CD4-positive, CD25-positive, alpha-beta regulatory T cell (primary cell): ENCODE measurements at places on chromosomes 1 and 21. TPM values are rescaled to one million over a fixed set of nuclear protein-coding genes. Genes with fewer than 3 reads are reported as not detected.

Gene C1orf21
- 0.59 TPM for total RNA-seq

Gene LDLRAP1
- total RNA-seq, result 98.7 TPM

Gene EFNA1
- total RNA-seq, result 0.30 TPM

Gene ANGPTL7
- total RNA-seq, result not detected

Gene MYCL
- not detected for total RNA-seq

Gene SPSB1
- 19.7 TPM for total RNA-seq

Gene FCRL1
- 2.9 TPM for total RNA-seq

Gene ZBTB21
- 107 TPM for total RNA-seq

Gene RBBP4
- total RNA-seq, result 139 TPM

Gene USP21
- 36.9 TPM for total RNA-seq

Gene CDA
- total RNA-seq, result not detected

Gene CHIA
- not detected for total RNA-seq

DNA sequence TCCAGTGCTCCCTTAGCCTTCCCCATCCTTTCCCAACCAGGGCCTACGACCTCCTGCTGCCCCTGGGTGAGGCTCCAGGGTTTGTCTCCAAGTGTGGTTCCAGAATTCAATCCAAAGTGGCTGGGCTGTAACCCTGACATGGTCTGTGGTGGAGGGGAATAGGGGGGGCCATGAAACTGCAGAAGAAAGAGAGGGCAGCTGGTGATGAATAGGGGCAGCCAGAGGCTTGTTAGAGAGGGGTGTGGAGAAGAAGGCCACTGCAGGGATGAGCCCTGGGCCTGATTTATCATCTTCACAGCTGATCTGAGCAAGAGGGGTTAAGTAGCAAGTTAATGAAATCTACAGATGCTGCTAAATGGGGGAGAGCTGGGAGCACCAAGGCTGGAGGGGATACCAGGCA, 12.9 kb upstream of the ERI3 start:
- no peak for DNase-seq

- DNase-seq, result no peak
Observed at GRCh38 chr1:68758666-68759209, 261.9 kb upstream of the DEPDC1 start.

GRCh38 chr1:10607228-10607627, 132.5 kb downstream of the PEX14 start:
- DNase-seq, result no peak

DNA sequence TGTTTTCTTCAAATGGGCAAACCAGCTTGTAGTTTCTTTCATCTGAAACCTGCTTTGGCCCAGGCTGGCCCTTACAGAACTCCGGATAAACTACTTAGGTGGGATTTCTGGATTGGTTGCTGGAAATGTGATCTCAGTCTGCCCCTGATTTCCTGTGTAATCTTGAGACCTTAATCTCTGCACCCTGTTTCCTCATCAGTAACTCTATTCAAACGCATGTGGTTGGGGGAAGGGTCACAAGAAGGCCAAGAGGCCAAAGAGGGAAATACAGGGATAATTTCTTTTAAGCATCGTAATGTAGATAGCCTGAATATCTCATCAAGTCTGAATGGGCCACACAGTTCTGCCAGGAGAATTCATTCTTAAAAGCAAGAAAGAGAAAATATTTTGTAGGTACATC, 483.6 kb downstream of the LTN1 start:
- no peak for DNase-seq

DNA sequence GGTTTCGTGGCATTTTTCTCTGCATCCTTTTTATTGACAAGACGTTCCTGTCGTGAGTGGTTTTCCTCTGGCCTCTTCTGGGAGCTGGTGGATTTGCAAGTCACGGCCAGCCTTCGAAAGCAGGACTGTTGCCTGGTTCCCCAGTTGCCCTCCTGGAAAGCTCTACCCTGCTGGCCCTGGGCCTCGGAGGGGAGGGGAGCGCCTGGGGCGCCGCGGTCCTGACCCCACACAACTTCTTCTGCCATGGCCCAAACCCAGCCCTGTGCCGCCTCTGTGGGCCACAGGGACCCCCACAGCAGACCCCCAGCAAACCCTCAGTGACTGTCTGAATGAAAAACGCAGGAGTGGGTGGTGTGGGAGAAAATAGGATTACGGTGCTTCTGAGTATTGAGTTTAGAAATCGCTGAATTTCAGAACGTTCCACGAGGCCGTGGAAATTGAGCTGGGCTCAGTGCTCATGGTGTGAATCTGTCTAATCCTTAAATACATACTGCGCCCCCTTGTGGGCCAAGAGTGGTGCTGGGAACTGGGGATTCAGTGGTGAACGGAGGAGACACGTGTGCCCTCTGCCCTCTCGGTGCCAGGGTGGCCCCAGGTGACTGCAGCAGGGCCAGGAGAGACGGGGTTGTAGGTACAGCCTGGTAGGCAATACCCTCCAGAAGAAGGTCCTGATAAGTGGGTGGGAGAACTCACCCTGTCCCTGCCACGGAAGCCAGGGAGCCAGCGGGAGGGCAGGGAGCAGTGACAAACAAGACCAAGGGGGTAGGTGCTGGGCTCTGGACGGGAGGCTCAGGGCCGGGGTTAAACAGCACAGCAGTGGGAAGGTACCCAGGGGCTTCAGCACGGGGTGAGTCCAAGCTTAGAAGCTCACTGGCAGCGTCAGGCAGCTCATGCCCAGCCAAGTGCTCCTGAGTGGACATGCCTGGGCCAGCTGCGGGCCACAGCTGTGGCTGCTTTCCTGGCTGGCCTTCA, 101.2 kb upstream of the COL6A1 start:
- DNase-seq, result peak; percentile 37

DNA sequence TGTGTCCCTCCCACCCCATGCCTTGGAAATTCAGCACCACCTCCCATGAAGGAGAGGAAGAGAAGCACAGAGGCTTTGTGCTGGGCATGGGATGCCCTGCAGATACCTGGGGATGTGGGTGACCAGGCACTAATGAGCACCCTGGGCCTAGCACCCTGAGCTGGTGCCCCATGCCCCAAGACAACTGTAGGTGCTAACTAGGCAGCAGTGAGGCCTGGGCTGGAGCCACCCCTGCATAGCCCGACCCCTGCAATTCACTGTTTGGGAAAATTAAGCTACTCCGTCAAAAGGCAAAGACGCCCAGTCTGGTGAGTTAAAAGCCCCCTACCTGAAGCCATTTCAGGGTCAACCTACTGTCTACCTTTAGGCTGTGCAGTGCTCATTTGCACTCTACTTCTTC, 5.4 kb downstream of the KCNA2 start:
- no peak for DNase-seq

- peak; percentile 57 for DNase-seq
Observed at GRCh38 chr1:206923009-206923960, 1.5 kb upstream of the FCMR start.

GRCh38 chr1:242139442-242139841, 140.5 kb upstream of the MAP1LC3C start:
- DNase-seq, result no peak

GRCh38 chr1:201499795-201500669, 6.9 kb downstream of the CSRP1 start:
- DNase-seq, result no peak

- DNase-seq, result no peak
Observed at GRCh38 chr1:60388092-60388987, 314.8 kb upstream of the C1orf87 start.

GRCh38 chr1:206002160-206002559, 1.0 kb downstream of the RAB7B start:
- no peak for DNase-seq

DNA sequence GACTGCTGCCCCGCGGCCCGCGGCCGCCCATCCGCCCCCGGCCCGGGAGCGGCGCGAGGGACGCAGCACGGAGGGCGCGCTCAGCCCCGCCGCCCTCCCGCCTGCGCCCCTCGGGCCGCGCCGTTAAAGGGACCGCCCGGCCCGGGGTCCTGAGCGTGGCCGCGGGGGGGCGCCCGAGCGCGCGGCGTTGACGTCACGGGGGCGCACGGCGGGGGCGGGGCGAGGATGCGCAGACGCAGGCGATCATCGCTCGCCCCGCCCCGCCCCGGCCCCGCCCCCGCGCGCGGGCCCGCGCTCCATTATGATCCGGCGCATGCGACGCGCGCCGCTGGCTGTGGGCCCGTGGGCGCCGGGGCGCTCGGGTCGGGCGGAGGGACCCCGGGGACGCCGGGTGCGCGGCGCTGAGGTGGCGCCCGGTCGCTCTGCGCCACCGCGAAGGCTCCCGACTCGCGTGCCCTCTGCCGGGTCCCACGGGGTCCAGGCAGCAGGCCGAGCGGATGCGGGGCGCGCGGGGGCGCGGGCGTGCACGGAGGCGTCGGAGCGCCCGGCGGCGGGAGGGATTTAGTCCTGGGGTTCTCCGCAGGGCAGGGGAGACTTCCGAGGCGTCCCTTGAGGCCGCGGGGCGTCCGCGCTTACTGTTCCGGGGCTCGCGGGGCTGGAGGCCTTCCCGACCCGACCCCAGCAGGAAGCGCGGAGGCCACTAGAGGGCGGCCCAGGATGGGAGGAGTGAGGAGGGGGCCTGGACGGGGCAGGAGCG, at the start of gene DVL1:
Gene DVL1 (minus strand): TSS at position 163 of the 757 bp plus-strand sequence. CDS start 353 bp downstream, outside the sequence.
- DNase-seq, result peak; percentile 75

DNA sequence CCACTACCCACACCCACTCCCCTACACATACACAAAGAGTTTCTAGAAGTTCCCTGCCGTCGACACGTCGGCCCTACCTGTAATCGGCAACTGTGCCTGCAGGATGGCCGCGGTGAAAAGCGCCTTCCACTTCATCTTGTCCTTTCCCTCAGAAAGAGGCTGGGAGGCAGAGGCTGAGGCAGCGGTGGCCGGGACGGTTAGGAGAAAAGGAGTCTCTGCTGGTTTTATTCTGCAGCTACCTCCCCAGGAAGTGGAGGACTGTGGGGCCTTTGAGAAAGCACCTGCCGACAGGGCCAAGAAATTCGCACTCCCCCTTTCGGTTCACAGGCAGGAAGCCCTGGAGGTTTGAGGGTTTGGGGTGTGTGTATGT, at the start of gene CD247:
Gene CD247 (minus strand): TSS at position 199 of the 370 bp plus-strand sequence. CDS start 64 bp downstream, at position 135.
- peak; percentile 83 for DNase-seq

- no peak for DNase-seq
Observed at GRCh38 chr1:228009116-228009827, 2.5 kb downstream of the WNT3A start.

- DNase-seq, result no peak
Observed at GRCh38 chr1:170221031-170221430, 75.3 kb downstream of the NTMT2 start.

DNA sequence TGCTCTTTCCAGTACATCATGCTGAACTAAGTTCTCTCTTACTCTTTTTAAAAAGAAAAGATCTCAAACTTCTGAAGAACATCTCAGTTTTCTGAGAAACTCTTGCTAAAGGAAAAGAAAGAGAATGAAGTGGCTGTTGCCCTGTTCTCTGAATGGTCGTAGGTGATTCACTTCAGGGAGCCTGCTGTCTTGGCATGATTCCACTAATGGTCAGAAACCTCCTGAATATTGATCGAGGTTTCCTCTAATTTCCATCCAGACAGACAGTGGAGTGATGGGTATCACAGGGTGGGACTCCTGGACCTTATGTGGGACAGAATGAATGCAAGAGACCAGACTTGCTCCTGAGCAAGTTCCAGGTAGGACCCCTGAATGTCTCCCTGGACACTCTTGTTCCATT, 2.5 kb downstream of the FCRL2 start:
- DNase-seq, result no peak

DNA sequence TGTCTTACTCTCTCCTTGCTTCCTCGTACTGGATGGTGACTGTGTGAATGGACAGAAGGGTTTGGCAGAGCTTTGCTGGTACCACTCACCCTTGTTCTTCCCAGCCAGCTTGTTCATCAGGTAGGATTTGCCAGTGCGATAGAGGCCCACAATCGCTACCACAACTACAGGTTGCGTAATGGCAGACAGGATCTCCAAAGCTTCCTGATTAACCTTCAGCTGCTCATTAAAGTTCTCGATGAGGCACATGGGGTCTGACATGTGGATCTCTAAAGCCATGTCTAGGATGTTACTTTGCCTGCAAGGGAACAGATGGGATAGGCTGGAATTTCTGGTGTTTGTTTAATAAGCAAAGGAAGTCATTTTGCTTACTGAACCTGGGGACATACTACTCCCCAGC, 3.4 kb downstream of the GBP5 start:
- DNase-seq, result no peak

DNA sequence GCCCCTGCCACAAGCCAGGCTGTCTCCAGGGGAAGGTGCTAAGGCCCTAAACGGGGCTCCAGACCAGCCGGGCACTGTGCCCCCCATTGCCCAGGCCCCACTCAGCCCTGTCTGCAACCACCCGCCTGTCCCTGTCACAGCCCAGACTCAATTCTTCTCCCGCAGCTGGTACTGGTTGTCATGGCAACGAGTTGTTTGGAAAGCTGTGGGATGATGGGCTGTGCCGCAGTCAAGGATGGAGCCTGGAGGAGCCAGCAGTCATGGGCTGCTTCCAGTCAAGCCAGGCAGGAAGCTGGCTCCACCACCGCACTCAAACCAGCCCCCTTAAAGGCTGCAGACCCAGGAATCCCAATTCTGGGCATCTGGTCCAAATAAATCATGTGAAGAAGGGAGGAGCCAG, 4.2 kb downstream of the SPOCD1 start:
- DNase-seq, result no peak

- no peak for DNase-seq
Observed at GRCh38 chr1:22291494-22291893, 148.6 kb upstream of the WNT4 start.

DNA sequence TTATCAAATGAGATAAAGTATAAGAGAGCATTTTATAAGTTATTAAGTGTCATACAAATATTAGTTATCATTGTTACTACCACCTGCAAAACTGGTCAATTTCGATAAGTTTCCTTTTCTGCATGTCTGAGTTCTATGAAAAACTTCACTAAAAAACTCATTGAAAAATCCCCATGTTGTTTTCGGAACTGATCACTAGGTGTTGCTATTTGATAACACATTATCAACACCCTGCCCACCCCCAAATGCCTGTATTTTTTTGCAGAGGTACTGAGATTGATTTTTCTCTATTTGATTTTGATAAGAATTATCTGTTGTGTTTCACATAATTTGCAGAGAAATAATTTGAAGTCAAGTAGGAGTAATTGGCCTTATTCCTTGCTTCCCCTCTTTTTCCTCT, 22.1 kb upstream of the DISP1 start:
- DNase-seq, result no peak

GRCh38 chr21:41894922-41895557, 15.9 kb upstream of the PRDM15 start:
- DNase-seq, result no peak

GRCh38 chr1:244065960-244066388, 14.9 kb downstream of the ZBTB18 start:
- no peak for DNase-seq

- no peak for DNase-seq
Observed at GRCh38 chr1:232743999-232744398, 61.2 kb upstream of the MAP10 start.

DNA sequence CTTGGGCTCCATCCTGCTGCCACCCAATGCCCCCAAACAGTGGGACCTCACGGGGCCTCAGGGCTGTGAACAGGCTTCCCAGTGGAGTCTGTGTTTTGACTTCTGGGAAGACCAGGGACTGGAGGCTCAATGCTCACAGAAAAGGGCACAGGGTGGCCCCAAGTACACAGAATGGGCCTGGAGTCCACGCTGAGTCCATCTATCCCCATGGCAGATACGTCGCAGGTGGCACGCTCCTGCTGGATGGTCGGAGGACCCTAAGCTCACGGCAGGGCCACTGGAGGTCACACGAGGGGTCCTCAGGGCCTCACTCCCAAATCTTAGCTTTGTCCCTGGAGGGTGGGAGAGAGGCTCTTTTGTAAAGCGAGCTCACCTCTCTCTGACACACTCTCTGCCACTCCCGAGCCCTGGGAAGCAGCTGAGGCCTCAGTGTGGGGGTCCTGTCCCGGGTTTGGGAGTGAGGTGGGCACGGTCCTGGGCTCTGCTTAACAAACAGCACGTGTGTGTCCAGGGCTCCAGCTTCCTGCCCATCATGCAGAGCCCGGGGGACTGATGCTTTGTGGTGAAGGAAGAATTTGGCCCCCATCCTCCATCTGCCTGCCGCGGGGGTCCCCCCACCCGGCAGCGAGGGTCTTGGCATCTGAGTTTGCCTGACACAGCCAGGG, 27.2 kb upstream of the TTC34 start:
- DNase-seq, result no peak
